Non-pigmented ciliary epithelial cell (primary cell): ENCODE measurements at places on chromosomes 2 and 18.
A peak's percentile ranks its signal among the peaks of the same experiment; 100 is the strongest.

GRCh38 chr2:17792515-17792914 is 23.7 kb upstream of the MSGN1 start:
- no peak for DNase-seq

DNA sequence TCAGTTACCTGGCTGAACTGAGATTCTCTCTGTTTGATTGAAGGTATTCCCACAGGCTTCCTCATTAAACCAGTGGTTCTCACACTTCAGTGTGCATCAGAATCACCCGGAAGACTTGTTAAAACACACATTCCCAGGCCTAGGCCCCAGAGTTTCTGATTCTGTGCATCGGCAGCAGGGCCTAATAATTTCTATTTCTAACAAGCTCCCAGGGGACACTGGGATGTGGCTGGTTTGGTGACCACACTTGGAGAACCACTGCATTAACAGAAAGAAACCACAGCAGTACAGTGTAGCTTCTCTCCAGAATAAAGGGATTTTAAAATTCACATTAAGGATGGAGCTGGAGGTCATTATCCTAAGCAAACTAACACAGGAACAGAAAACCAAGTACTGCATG is 6.5 kb downstream of the MRO start:
- no peak for DNase-seq

DNA sequence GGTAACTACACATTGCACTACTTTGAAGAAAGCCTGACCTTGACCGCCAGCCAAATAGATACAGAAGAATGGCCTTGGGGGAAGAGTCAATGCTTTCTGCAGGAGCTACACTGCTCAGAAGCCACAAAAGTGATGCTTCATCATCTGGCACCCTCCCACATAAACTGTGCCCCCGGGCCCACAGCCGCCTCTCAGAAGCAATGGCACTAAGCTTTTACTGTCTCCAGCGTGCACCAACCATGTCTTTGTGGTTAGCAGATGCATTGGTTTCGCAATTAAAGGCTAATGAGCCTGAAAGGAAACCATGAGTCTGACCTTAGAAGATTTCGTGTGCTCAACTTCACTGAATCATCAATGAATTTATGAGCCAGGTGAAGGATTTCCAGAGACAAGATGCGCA is 209.4 kb upstream of the TRIB2 start:
- no peak for DNase-seq

DNA sequence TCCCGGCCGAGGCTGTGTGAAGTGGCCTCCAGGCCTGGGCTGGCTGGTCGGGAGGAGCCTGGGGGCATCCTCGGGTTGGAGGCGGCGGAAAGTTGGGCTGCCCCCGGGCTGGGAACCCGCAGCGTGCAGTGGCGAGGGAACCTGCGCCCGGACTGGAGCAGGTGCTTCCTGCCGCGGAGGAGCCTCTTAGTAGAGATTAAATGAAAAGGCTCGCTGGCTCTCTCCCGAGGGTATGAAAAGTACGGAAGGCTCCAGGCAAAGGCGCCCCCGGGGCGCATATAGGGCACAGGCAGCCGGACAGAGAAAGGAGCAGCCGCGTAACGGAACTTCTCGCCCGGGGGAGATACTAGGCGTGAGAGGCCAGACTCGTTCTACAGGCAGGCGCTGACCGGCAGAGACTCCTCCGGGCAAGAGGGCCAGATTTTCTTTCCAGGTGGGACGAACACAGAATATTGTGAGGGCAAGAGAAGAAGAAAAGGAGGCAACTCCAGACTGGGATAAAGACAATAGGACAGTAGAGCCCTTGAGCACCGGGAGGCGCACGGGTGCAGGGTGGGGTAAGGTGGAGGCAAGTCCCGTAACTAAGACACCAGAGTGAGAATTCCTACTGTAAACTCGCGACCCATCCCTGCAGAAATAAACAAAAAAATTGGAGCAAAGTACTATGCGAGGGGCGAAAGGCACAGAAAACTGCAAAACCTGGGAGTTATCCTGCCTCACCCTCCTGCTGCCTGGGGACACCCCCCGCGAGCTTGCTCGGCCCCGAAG is 816 bp downstream of the CDH2 start:
- DNase-seq, result no peak

- DNase-seq, result no peak
Measured at GRCh38 chr2:58918141-58918540, 677.0 kb upstream of the FANCL start.

DNA sequence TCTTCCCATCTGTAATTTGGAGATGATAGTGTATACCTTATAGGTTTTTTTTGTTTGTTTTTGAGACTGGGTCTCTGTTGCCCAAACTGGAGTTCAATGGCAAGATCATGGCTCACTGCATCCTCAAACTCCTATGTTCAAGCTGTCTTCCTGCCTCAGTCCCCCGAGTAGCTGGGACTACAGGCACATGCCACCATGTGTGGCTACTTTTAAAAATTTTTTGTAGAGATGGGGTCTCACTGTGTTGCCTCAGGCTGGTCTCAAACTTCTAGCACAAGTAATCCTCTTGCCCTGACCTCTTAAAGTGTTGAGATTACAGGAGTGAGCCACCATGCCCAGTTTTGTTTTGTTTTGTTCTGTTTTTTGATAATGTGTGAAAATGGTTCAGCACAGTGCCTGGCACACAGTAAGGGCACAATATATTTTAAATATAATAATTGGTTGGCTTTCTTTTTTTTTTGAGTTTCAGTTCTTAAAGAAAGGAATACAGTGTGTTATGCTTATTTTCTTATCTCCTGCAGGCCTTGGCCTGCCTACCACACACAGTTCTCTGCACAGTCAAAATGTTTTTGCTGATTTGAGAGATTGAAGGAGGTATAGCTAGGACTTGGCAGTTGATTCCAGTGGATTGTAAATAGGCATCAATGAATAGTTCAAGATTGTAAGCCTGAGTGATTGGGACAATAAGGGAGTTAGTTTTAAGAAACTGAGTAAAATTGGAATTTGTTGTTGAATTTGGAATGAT is 6.1 kb downstream of the ACTR3 start:
- DNase-seq, result no peak

GRCh38 chr18:77344786-77345500 is 95.3 kb downstream of the GALR1 start:
- no peak for DNase-seq

DNA sequence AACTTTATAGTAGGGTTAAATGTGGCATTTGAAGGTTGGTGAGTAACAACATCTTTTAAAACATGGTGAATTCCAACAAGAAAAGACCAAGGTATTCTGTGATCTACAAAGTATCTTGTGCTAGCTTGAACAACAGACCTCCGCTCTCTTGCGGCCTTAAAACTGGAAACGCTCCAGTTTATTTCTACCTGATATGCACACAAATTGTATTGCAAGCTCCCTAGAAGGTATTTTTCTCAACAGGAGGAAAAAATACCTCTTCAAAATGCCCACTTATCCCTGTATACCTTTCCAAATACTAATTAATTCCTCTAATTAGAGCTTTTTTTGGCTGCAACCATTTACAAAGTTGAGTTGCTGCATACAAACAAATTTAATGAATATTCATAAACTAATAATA is 69.5 kb downstream of the KCNH7 start:
- no peak for DNase-seq

DNA sequence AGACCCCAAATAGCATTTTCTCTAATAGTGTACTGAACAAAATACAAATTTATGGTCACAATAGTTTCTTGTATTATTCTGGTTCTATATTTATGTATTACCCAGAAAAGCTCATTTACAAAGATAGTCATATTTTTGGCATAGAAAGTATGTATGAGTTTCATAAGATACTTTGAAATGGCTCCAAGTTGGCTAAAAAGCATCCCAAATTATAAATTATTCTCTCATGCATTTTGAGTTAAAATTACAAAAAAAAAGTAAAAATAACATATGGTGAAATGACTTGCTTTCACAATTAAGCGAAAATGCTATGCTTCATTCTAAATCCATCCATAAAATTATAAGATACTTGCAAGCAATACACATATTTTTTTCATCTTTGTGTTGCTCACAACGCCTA is 530.7 kb downstream of the ZNF804A start:
- no peak for DNase-seq

- peak; percentile 26 for DNase-seq
Measured at GRCh38 chr2:226187616-226188015, 612.0 kb downstream of the IRS1 start.

DNA sequence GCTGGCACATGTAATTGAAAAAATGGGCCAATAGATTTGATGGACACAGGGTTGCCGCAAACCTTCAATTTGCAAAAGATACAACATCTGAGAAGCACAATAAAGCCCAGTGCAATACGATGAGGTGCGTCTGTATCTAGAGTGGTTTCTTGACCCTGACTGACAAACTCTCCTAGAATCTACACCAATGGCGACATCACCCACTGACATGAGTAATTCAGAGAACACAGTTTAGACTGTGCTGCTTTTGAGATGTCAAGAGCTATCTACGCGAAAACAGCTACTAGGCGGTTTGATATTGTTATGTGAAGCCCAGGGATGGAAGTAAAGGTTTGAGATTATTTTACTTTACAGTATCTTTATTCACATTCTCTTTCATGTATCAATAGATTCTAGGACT is 104.9 kb downstream of the EIPR1 start:
- no peak for DNase-seq

DNA sequence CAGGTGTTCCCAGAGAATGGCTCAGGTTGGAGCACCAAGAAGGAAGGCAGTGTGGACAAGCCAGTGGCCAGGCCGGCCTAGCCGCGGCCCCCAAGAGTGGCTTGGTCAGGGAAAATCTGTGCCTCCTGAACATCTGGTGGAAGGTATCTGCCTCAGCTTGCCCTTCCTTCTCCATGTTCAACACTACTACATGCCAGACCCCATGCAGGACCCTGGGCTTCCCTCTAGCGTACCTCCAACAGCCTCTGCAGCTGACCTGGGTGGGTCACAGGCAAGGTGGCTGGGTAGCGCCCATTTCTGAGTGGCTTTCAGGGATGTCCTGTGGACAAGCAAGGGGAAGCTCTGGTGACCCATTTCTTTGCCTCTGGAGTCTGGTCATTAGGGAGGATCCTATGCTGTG is 7.7 kb downstream of the WNT10A start:
- DNase-seq, result no peak

GRCh38 chr18:832085-832681 is 20.1 kb upstream of the YES1 start:
- DNase-seq, result no peak

DNA sequence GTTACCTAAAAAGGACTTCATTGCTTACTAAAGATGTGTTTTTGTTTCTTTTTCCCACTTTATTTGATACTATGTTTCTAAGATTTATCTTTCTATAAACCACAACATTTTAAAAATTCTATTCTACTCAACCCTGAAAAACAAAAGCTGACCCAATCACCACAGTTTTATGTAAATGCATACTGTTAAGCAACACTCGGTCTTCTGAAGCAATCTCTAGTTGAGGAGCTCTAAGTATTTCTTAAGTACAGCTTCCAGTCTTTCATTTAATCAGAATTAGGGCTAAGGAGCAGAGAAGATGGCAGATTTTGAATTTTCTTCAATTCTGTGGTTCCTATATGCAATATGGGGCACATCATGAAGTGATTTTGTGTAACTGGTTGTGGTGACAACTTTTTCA is 72.2 kb upstream of the SLC4A10 start:
- DNase-seq, result no peak

DNA sequence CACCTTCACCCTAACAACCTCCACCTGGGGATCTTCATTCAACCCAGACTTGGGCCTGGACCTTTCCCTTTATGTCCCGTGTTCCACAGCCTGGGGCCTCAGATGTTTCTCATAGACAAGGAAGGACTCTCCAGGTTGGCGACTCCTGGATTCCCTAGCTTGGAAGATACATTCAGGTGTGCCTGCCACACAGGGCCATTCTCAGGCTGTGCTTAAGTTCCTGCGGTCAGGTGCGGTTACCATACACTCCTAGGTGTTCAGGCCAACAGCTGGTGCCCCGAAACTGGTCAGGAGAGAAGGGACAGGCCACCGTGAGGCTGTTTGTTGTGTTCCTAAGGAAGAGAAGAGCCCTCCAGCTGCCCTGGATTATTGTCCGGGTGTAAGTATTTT is 15.6 kb downstream of the SLC4A3 start:
- DNase-seq, result no peak

- DNase-seq, result no peak
Measured at GRCh38 chr2:219327719-219328118, 4.8 kb downstream of the RESP18 start.

- DNase-seq, result peak; percentile 97
Measured at GRCh38 chr18:73235491-73235890, 367.7 kb upstream of the NETO1 start.

DNA sequence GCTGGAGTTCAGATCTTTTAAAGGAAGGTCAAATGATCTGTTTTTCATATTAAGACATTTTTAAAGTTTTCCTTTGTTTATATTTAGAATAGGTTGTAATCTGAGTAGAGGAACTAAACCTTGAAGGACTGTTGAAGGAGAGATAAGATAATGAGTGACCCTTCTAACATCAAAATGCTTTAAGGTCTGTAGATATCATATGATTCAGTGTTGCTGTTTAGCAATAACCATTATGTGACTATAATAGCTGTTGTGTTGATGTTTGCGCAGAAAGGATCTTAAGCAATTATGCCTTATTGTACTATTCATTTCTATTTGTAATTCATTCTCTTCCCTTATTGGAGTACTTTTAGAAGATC is 60.0 kb downstream of the SLC16A14 start:
- DNase-seq, result no peak

DNA sequence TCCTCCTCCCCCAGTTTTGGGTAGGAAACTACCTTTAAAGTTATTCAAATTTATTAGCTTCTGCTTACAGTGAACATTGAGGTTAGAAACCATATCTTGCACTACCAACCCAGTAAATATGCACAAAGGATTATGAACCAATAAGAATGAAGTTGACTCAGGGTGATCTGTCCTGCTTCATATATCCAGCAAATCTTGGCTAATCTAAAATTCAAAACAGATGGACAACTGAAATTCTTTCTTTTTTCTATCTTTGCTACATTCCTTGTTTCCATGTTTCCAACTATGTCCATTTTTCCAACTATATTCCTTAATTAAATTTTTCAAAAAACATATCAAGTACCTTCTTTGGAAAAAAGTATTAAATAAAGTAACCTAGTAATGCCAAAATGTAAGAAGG is 149.3 kb downstream of the FAM124B start:
- peak; percentile 15 for DNase-seq
